ENCODE measurements at places on chromosomes 4 and X.

- DNase-seq: no peak
These were observed 8.4 kb upstream of the PLA2G12A start for GRCh38 chr4:109738104-109738872.

DNA sequence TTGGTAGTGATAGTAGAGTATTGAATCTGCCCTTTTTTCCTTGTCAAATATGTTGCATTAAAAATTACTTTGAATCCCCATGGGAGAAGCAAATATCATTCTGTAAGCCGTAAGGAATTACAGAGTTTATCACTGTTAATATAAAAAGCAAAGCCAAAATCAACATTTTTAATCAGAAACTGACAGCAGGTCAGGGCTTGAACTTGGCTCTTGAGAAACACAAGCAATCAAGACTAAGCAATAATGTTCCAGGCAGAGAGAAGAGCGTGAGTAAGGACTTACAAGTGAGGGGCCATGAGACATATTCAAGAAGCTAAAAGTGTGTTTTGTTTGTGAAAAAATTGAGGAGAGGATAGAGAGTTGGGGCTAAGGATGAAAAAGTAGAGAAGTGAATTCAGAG, 68.2 kb downstream of the ARHGAP6 start:
- no peak for DNase-seq

DNA sequence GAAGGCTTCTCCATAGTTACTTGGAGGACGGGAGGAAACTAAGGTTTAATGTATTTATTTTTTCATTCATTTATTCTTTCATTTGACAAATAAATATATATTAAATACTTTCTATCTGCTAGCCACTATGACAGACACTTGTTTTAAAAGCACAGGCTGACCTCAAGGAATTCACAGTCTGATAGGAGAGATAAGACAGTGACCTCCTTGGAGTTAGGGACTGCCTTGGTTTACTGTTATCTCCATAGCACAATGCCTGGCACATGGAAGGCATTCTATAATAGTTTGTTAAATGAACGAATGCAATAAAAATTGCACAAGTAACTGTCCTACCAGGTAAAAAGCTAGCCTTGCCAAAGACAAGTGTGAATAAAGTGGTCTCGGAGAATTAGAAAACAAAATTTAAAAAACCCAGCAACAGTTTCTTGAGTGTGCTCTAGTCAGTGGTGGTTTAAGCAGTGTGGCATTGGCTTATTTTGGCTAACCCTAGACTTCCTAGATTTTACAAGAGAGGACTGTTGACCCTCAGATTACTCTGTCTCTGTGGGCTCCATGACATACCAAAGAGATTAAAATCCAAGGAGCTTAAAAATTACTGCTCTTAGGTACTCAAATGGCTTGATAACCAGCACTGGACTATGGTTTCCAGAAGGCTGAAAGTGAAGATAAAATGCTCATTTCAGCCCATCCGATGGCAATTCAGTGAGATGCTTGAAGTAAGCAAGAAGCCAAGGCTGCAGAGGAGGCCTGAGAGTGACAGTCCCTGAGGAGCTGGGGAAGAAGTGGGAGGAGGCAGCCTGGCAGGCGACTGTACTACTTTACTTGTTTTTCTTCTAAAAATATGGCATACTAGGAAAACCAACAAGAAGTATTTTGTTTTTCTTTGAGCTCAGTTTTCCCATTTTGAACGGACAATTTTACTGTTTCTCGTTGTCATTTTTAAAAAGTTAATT, 9.6 kb downstream of the AFP start:
- DNase-seq: no peak

DNA sequence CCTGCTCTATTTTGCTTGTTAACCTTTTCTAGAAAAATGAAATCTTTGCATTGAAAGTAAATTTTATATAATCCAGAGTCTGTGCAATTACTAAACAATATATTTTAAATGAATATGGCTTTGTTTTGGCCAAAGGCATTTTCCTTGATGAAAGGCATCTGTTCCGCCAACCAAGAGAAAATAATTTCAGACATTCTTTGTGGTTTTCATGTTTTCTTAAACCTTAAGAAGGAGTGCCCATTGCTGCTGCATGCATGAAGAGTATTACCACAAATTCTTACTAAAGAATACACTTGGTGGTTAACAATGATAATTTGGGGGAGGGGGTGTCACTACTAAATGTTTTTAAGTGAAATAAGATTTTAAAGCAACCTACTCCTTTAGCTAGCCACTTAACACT, 2.7 kb upstream of the PDGFC start:
- no peak for DNase-seq
